Aorta (tissue), 5 donors: ENCODE measurements at places on chromosomes 7 and 10.
A peak's percentile ranks its signal among the peaks of the same experiment; 100 is the strongest.

DNA sequence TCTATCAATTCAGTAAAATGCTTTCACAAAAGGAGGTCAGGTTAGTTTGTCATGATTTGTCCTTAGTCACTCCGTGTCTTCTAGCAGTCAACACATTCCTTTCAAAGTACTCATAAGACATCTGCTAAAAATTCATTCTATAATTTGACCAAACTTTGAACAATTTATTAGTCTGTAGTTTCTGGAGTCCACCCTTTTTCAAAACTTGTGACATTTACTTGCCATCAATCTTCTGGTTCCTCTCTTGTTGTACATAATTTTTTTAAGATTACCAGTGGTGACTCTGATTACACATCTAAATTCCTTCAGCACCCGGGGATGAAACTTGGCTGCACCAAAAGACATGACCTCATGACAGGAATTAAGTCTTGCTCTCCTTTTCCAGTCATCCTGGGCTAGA lies 130.1 kb downstream of the NEBL start:
- H3K4me1 ChIP-seq: no peaks in the 10 kb centered on the region
- DNase-seq: no peak
- no peak overlapping the region for H3K4me3 ChIP-seq
- no peaks in the 10 kb centered on the region for H3K27me3 ChIP-seq

GRCh38 chr10:114575417-114576131 lies 82.5 kb downstream of the ABLIM1 start:
- no peak for DNase-seq
- no peaks in the 10 kb centered on the region for H3K36me3 ChIP-seq
- H3K27me3 ChIP-seq: no peaks in the 10 kb centered on the region
- no peak overlapping the region for H3K27ac ChIP-seq
- H3K4me1 ChIP-seq: no peaks in the 10 kb centered on the region
- no peak overlapping the region for H3K4me3 ChIP-seq

DNA sequence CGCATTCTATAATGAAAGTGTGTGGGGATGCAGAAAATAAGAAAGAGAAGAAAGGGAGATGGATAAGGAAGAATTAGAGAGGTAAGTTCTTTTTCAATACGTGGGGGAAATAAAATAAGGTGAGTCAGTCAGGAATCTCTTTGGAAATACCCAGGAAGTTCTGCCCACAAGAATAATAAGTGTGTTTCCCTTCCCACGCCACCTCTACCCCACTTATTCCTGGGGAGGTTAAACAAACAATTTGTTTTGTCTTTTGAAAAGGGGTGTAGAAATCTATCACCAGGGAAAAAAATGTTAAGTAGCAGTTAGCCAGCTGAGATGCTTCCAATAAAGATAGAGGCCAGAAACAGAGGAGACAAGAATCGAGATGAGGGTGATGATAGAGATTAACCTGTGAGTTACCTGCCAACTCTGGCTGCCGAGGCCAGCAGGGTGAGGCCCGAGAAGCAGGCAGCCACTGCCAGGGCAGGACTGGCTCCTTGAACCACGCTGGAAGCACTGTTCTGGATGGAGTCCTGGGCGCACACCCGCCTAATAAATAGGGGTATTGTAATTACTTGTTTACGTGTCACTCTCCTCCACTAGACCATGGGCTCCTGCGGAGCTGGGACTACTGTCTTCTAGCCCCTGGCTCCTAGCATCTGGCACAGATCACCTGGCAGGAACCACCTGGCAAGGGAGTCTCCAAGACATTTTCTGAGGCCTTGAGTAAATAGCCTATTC lies 191.3 kb downstream of the FGFR2 start:
- H3K36me3 ChIP-seq: no peaks in the 10 kb centered on the region
- no peak overlapping the region for H3K4me3 ChIP-seq
- H3K4me1 ChIP-seq: no peaks in the 10 kb centered on the region

GRCh38 chr10:71999360-72000072 lies 35.3 kb downstream of the CHST3 start:
- H3K27me3 ChIP-seq: no peaks in the 10 kb centered on the region
- no peaks in the 10 kb centered on the region for H3K36me3 ChIP-seq
- H3K27ac ChIP-seq: peak overlapping the region; percentile 29
- DNase-seq: peak; percentile 90

DNA sequence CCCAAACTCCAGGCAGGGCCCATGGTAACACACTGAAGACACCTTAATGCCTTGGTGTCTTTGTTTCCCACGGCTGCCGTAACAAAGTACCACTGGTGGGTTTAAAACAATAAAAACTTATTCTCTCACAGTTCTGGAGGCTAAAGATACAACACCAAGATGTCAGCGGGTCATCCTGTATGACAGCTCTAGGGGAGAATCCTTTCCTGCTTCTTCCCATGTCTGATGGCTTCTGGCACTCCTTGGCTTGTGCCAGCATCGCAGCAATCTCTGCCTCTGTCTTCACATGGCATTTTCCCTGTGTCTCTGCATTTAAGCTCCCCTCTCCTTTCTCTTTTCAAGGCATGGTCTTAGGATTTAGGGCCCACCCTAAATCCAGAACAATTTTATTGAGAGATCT lies 33.1 kb downstream of the PRSS2 start:
- H3K4me3 ChIP-seq: no peak overlapping the region
- H3K27ac ChIP-seq: no peak overlapping the region
- no peaks in the 10 kb centered on the region for H3K27me3 ChIP-seq
- DNase-seq: no peak

DNA sequence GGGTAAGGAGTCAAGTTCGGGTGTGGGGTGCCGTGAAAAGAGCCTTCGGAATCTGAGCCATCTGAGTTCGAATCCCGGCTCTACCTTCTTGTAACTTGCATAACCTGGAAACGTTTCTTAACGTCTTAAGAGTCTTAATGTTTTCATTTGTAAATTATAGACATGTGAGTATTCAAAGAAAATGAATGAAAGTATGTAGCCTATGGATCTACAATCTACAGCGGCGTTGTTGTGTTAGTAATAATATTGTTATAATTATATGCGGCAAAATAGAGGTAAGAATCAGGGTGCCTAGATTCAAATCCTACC lies 559 bp downstream of the VTI1A start:
- H3K27ac ChIP-seq: peak overlapping the region; percentile 82
- no peaks in the 10 kb centered on the region for H3K27me3 ChIP-seq
- no peak for DNase-seq
- H3K4me3 ChIP-seq: peak overlapping the region; percentile 99

DNA sequence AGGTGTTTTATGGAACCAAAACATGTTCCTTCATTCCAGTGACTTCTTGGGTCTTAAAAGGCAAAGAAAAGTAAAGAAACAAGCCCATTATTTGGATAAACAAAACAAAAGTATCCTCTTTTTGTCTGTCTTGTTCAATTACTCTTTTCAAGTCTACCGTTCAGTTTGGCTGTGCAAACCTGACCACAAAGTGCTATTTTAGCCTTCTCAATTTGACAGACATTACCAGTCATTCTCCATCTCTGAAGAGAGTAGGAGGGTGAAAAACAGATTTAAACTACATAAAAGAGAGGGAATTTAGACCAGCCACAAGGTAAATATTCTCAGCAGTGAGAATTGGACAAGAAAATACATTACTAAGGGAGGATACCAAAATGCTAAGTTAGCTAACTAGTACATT lies 145.2 kb downstream of the GRM3 start:
- no peak overlapping the region for H3K4me3 ChIP-seq
- no peak for DNase-seq
- H3K4me1 ChIP-seq: no peaks in the 10 kb centered on the region
- no peaks in the 10 kb centered on the region for H3K36me3 ChIP-seq
- H3K27ac ChIP-seq: no peak overlapping the region

DNA sequence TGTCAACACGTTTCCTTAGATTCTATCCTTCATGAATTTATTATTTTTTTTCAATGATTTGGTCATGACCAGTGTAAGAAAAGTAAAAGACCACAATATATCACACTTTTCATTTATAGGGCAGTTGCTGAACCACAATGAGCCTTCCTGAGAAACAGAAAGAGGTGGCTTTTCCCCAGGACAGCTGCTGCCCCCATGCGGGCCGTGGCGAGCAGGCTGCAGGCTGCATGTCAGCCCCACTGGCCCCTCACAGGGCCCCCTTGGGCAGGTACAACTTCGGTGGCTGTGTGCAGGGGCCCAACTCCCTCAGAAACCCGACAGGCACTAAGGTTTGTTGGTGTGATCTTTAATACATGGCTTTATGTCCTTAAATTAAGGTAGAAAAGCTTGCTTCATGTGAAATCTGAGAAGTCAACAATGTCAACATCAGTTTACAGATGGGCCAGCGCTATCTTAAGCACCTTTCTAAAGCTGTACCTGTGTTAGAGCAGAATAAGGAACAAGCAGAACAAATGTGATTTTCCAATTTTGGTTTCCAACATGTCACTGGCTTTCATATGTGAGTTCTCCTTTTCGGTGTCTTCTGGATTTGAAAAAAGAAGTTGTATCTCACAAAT lies 10.6 kb downstream of the BEND7 start:
- no peak overlapping the region for H3K27ac ChIP-seq
- H3K36me3 ChIP-seq: no peaks in the 10 kb centered on the region
- no peaks in the 10 kb centered on the region for H3K4me1 ChIP-seq
- H3K27me3 ChIP-seq: no peaks in the 10 kb centered on the region
- no peak overlapping the region for H3K4me3 ChIP-seq

- H3K27ac ChIP-seq: no peak overlapping the region
- DNase-seq: no peak
- no peak overlapping the region for H3K4me3 ChIP-seq
Measured at GRCh38 chr10:48490571-48490940, 114.3 kb downstream of the ARHGAP22 start.

- no peaks in the 10 kb centered on the region for H3K27me3 ChIP-seq
- no peak for DNase-seq
- H3K36me3 ChIP-seq: no peaks in the 10 kb centered on the region
Measured at GRCh38 chr7:151756076-151756731, 120.7 kb downstream of the PRKAG2 start.

- no peak overlapping the region for H3K27ac ChIP-seq
- H3K4me3 ChIP-seq: no peak overlapping the region
- DNase-seq: peak; percentile 49
- no peaks in the 10 kb centered on the region for H3K4me1 ChIP-seq
- no peaks in the 10 kb centered on the region for H3K27me3 ChIP-seq
Measured at GRCh38 chr10:528173-529165, 161.0 kb downstream of the DIP2C start.

- H3K4me3 ChIP-seq: no peak overlapping the region
- H3K4me1 ChIP-seq: no peaks in the 10 kb centered on the region
- no peak overlapping the region for H3K27ac ChIP-seq
- H3K27me3 ChIP-seq: no peaks in the 10 kb centered on the region
- peak; percentile 73 for DNase-seq
- no peaks in the 10 kb centered on the region for H3K36me3 ChIP-seq
Measured at GRCh38 chr10:129909531-129910256, 54.4 kb downstream of the EBF3 start.

- no peak overlapping the region for H3K4me3 ChIP-seq
- H3K27ac ChIP-seq: no peak overlapping the region
- H3K27me3 ChIP-seq: no peaks in the 10 kb centered on the region
- H3K36me3 ChIP-seq: peaks cover 1% of the 10 kb centered on the region
- H3K4me1 ChIP-seq: peaks cover 4% of the 10 kb centered on the region
Measured at GRCh38 chr10:70432561-70433263, 8.8 kb downstream of the NODAL start.

GRCh38 chr10:78771808-78772455 lies 296.8 kb upstream of the ZMIZ1 start:
- H3K4me1 ChIP-seq: no peaks in the 10 kb centered on the region
- H3K4me3 ChIP-seq: no peak overlapping the region
- H3K27ac ChIP-seq: no peak overlapping the region
- DNase-seq: no peak
- H3K36me3 ChIP-seq: no peaks in the 10 kb centered on the region

DNA sequence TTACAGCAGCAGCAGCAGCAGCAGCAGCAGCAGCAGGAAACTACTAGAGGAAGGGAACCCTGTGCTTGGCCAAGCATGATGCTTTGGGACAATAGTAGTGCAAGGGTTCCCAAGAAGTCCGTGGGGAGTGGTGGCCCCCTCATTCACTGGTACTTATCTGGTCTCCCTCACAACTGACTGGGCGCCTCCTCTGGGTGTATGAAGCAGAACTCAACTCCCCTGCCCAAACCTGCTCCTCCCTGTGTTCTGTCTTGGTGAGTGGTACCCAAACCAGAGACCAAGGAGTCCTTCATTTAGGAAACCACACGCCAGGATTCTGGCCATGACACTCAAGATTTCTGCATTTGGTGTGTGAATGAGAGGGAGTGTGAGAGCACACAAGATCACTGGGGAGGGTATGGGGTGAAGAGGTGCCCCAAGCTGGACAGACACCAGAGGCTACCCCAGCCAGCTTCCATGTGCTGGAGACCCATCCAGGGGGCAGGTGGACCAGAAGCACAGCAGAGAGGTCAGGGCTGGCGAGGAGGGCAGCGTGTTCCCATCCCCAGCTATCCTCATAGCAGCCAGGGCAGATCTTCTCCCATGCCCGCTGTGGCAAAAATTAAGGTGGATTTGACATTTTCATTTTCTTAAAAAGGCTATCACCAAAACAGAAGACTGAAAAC lies 10.6 kb upstream of the ZNF777 start:
- no peak for DNase-seq
- H3K36me3 ChIP-seq: no peaks in the 10 kb centered on the region
- H3K27ac ChIP-seq: no peak overlapping the region
- H3K4me3 ChIP-seq: no peak overlapping the region

- H3K4me3 ChIP-seq: no peak overlapping the region
- no peaks in the 10 kb centered on the region for H3K4me1 ChIP-seq
- no peak overlapping the region for H3K27ac ChIP-seq
Measured at GRCh38 chr7:87445897-87446296, 29.6 kb downstream of the ABCB4 start.

DNA sequence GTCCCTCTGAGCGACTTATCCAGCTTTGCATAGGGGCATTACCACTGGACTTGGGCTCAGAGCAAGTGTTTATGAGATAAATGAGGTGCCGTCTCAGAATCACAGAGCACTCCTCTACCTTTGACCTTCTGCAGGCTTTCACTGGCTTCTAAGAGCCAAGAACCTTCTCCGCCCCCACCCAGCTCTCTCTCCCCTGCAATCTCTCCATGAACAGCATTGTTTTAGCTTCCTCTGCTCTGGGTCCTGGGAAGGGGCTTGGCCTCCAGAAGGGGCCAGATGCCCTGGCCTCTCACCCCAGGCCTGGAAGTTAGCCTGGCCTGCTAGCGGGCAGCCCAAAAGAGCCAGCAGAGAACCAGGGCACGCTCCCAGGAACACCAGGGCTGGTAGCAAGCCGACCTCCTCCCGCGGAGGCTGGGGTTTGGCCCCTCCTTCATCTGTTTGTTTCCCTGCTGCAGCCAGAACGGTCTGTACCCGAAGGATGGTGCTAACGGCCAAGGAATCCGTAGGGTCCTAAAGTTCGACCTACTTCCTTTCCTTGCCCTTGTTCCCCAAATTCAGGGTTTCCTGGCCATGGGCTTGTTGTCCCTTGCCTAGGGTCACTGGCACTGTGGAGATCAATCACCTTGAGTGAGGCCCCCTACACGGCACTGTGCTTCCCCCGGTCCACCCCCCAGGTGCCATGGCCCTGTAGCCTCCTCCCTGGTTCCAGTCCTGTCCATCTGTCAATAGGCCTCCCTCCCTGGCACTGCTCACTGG lies 18.7 kb upstream of the DDIT4 start:
- peak overlapping the region; percentile 49 for H3K27ac ChIP-seq
- no peak overlapping the region for H3K4me3 ChIP-seq
- no peaks in the 10 kb centered on the region for H3K27me3 ChIP-seq
- H3K36me3 ChIP-seq: no peaks in the 10 kb centered on the region
